AG08395 (cell line): ENCODE measurements at places on chromosomes 2 and 18.

DNA sequence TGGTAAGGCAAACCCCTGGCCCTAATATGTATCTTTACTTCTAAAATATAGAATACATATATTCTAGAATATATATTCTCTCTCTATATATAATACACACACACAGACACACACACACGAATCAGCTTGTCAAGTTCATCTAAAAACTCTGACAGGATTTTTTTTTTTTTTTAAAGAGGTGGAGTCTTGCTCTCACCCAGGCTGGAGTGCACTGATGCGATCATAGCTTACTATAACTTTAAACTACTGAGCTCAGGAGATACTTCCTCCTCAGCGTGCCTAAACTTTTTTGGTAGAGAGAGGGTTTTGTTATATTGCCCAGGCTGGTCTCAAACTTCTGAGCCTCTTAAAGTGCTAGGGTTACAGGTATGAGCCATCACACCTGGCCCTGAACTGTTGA lies 45.2 kb downstream of the DOK1 start:
- no peak for DNase-seq

GRCh38 chr2:118830118-118830517 lies 17.3 kb downstream of the EN1 start:
- DNase-seq, result peak; percentile 75

DNA sequence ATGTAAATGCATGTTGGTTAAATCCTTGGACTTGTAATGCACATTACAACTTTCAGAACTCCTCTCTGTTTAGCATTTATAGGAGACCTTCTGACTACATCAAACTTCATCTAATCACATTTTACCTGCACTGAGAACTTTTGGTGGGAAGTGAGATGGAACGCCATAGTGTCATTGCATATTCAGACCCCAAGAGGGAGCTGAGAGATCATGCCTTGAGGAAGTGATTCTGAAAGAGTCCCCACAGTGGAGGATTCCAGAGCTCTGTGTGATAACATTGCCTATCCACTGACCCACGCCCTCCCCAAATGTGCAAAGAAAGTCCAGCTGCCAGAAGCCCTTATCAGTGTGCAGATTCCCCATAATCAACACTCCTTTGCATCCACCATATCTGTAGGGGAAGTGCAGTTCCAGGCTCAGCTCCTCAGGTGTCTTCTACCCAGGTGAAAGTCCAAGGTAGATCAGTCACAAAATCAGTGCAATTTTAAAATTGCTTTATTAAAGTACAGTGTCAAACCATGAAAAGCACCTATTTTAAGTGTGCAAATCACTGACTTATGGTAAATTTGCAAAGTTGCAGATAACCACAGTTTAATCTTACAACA lies 212.4 kb downstream of the RPIA start:
- DNase-seq, result peak; percentile 44

DNA sequence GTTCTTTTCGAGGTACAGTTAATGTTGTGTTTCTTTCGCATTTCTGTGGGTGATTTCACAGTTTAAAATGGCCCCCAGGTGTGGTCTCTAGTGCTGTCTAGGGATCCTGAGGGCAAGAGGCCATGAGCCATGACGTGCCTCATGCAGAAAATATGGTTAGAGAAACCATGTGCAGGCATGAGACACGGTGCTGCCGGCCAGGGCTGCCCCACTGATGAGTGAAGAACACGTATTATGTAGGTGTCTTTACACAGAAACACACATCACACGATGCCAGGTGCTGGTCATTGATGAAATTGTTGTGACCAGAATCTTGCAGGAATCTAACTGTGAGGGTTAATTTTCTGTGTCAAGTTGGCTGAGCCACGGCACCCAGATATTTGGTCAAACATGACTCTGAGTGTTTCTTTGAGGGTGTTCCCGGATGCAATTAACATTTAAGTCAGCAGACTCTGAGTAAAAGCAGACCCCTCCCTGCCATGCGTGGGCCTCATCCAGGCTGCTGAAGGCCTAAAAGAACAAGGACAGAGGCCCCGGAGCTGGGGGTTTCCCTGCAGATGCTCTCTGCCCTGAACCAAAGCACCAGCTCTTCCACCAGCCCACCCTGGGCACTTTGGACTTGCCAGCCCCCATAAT lies 463.0 kb upstream of the MYT1L start:
- no peak for DNase-seq

- DNase-seq, result no peak
These were observed 178.6 kb downstream of the MYCN start for GRCh38 chr2:16118611-16119590.

DNA sequence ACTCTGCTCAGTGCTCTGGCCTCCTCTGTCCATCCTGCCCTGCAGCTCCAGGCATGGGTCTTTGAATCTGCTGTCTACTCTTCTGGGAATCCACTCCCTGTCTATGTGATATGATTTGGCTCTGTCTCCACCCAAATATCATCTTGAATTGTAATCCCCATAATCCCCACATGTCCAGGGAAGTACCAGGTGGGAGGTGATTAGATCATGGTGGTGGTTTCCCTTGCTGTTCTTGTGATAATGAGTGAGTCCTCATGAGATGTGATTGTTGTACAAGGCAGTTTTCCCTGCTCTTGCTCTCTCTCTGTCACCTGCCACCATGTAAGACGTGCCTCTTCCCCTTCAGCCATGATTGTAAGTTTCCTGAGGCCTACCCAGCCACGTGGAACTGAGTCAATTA lies 881.8 kb upstream of the ID2 start:
- no peak for DNase-seq

DNA sequence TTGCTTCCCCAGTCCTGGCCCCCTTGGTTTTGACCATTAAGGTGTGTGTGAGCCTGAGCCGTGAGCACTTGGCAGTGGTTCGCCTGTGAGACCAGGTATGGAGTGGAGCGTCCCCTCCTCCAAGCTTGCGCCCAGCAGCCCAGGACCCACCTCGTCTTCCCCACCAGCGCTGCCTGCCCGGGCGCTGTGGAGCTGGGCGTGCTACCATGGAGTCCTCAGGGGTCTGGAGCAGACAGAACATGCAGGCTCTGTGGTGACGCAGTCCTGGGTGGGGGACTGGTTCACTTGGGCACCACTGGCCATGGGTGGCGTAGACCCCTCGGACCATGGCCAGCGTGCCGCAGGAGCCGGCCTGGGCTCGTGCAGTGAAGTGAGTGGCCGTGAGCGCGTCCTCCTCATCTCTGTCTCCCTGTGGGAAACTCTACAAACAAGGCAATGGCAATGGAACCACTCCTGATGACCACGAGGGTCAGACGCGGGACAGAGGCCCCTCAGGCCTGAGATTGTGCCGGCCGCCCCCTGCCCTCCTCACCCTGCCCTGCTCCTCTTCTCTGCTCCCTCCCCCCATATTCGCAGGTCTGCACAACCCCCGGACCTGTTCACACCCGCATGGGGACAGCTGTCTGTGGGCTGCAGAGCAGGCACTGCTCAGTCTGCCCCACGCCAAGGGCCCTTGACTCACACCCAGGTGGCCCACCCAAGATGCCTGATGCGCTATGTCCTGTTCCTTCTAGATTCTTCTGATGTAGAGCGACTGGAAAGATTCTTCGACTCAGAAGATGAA lies 15.0 kb downstream of the DTYMK start:
- no peak for DNase-seq

GRCh38 chr18:74429096-74429495 lies 28.0 kb downstream of the DIPK1C start:
- DNase-seq, result no peak

DNA sequence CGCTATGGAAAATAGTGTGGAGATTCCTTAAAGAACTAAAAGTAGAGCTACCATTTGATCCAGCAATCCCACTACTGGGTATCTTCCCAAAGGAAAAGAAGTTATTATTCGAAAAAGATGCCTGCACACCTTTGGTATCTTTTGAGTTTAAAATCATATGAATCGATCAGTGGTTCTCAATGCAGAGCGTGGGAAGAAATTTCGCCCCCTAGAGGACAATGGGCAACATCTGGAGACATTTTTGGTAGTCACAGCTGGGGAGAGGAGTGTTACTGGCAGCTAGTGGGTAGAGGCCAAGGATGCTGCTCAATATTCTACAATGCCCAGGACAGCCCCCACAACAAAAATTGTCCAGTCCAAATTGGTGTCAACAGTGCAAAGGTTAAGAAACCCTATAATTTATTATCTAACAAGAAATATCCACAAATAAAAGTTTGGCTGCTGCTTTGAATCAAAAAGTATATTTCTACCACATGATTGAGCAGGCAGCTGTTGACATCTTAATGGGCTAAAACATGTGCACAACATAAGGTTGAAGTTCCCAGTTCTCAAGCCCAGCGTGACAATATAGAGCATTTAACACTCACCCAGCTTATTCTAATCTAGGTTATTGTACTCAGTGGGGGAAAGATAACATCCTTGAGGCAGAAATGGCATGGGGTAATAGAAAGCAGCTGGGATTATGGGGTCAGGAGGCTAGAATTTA lies 425.7 kb downstream of the LRATD1 start:
- no peak for DNase-seq

- peak; percentile 18 for DNase-seq
These were observed 287.6 kb downstream of the CAMKMT start for GRCh38 chr2:44649381-44649780.

GRCh38 chr2:3610881-3611505 lies 16.1 kb downstream of the COLEC11 start:
- no peak for DNase-seq

DNA sequence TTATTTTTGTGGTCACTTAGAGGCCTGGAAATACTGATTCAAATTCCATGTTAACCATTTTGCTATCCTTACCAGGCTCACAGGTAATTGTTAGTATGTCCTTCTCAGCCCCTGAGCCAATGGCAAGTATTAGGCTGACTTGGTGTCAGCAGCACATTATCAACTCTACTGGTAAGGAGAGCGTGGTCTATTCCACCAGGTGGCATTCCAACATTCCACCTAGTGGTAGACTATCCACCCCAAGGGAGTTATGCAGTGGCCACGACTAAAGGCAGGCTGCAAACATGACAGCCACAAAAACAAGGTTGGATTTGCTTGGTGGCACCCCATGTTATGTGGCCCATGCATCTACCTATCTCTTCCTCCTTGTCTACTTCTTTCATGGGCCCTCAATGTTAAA lies 31.8 kb upstream of the GCC2 start:
- no peak for DNase-seq

GRCh38 chr2:57562495-57562894 lies 484.1 kb upstream of the VRK2 start:
- no peak for DNase-seq

- no peak for DNase-seq
These were observed 1607.3 kb upstream of the CELF4 start for GRCh38 chr18:39172695-39173421.

- DNase-seq, result no peak
These were observed 19.5 kb downstream of the C2orf81 start for GRCh38 chr2:74401891-74402290.

DNA sequence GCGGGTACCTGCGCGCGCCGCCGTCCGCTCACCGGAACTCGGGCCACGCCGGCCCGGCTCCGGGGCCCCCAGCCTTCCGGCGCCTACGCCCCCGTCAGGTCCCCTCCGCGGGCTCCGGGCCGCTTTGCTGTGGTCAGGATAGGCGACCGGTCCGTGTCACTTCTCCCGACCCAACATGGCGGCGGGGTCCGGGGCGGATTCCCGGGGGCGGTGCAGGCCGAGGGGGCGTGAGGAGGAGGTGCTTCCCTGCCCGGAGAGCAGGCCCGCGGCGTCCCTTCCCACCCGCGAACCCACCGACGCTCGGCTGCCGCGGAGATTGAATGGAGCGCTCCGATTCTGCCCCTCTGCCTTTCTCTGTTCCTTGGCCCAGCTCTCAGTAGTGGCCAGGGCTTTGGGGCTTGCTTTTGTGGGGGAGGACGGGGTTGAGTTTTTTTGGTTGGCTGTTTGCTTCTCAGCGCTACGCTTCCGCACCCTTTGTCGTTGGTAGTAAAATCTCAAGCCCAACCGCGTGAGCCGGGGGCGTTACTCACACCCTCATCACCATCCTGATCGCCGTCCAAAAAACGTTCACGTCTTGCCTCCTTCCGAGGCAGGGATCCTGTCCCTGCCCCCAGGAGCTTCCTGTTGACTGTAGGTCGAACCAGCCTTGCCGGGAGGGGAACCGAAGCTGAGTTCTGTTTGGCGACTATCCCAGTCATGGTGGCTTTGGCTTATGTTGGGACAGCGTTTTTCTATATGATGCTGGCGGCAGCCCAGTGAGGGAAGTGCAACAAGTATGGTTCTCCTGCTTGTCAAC lies 532 bp upstream of the YES1 start:
- peak; percentile 82 for DNase-seq

GRCh38 chr2:86216575-86217555 lies 17.6 kb downstream of the MRPL35 start:
- DNase-seq, result peak; percentile 42

GRCh38 chr18:26650310-26651268 lies 102.2 kb upstream of the KCTD1 start:
- no peak for DNase-seq

GRCh38 chr2:105989070-105989469 lies 205.0 kb downstream of the UXS1 start:
- no peak for DNase-seq

DNA sequence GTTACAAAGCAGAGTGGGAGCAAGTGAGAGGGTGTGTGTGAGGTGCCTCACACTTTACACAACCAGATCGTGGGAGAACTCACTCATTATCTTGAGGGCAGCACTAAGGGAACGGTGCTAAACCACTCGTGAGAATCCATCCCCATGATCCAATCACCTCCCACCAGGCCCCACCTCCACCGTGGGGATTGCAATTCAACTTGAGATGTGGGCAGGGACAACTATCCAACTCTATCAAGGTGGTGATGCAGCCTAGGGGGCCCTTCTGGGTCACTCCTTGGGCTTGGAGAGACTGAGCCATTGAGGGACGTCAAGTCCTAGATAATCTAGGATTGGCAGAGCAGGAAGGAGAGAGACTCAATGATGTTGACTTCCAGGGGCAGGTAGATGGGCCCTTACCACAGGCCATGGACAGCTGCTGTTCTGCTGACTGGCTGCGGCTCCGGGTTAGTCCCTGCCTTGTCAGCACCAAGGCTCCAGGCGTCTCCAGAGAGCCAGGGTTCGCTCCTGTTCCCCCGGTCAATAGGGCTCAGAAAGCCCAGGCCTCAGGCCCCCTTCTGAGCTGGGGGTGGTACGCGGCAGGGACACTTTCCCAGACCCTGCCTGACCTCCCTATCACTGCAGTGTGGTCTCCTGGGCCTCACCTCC lies 193.2 kb upstream of the HS6ST1 start:
- DNase-seq, result no peak

DNA sequence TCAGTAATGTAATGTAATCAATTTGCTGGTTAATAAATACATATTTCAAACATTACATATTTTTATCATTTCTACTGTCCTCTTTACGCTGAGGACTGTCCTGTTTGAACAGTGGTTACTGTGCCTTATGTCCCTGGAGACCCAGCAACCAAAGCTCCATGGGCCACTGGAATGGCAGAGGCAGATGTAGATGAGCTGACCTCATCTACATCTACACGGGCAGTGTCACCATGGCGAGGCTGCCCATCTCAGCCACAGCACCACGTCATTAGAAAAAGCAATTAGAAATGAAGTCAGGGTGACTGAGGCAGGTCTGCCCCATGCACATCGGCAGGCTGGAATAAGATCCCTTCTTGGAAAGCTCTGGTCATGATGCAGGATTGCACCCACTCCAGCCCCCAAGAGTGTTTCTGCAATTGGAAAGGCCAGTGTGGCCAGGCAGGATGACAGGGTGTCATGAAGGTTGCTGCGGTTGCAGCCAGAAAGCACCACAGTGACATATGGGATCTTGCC lies 237.5 kb downstream of the NDUFA10 start:
- DNase-seq, result no peak
